ENCODE measurements at places on chromosomes 3 and 15.

- no peak overlapping the region for H3K27ac ChIP-seq
- no peaks in the 10 kb centered on the region for H3K36me3 ChIP-seq
Observed at GRCh38 chr3:116408473-116408872, 36.8 kb downstream of the LSAMP start.

- no peaks in the 10 kb centered on the region for H3K36me3 ChIP-seq
- no peak overlapping the region for H3K4me3 ChIP-seq
- no peak overlapping the region for H3K27ac ChIP-seq
- DNase-seq, result no peak
- no peaks in the 10 kb centered on the region for H3K27me3 ChIP-seq
Observed at GRCh38 chr15:90603893-90604292, 74.2 kb downstream of the CRTC3 start.

GRCh38 chr15:89346516-89347231 lies 12.1 kb upstream of the POLG start:
- peaks cover 9% of the 10 kb centered on the region for H3K27me3 ChIP-seq
- no peaks in the 10 kb centered on the region for H3K36me3 ChIP-seq
- no peak for DNase-seq
- no peak overlapping the region for H3K4me3 ChIP-seq
- H3K27ac ChIP-seq, result no peak overlapping the region

- peak overlapping the region; percentile 38 for H3K4me3 ChIP-seq
- peaks cover 7% of the 10 kb centered on the region for H3K27me3 ChIP-seq
- H3K36me3 ChIP-seq, result peaks cover 41% of the 10 kb centered on the region
- DNase-seq, result peak; percentile 84
Observed at GRCh38 chr15:28123408-28124023, 24.4 kb upstream of the OCA2 start.

DNA sequence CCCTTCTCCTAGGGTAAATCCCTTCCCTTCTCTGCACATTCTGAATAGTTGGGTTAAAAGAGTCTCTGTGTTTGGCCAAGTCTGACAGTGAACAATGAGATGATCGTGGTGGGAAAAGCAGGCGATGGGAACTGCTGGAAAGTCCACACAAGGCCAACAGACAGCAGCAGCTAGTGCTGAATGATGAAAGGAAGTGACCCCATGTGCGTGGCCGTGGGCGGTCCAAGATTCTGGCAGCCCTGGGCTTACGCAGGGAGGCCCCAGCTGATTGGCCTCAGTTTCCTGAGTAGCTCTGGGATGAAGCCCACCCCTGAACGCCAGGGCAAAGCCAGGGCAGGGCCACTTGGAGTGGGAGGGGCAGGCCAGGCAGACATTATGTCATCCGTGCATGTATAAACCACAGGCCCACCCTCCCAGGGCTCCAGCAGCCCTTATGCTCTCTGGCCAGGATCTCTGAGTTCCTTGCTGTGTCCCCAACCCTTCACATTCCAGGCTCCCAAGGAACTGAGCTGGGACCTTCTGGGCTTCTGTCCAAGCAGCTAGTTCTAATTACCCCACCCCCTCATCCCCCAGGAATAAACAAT lies 57.8 kb downstream of the CDC25A start:
- H3K4me1 ChIP-seq, result no peaks in the 10 kb centered on the region
- H3K4me3 ChIP-seq, result no peak overlapping the region
- no peaks in the 10 kb centered on the region for H3K36me3 ChIP-seq
- H3K27ac ChIP-seq, result no peak overlapping the region
- H3K27me3 ChIP-seq, result no peaks in the 10 kb centered on the region

DNA sequence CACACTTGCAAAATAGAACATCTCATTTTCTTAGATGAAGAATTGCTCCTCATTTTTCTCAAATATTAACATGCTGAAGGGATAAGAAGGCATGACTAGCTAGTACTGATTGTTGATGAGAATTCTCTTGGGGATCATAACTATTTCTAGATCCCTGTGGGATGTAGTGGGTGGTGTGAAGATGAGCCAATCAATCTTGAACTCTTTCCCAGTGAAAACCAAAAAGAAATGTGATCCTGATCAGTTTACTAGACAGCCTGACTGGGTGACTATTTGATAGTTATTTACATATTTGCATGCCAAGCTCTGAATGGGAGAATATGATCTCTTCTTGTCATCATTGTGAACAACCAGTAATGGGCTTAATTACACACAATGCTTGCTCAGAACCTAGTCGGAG lies 63.7 kb downstream of the ZIC1 start:
- H3K27me3 ChIP-seq, result no peaks in the 10 kb centered on the region
- DNase-seq, result no peak
- H3K4me1 ChIP-seq, result no peaks in the 10 kb centered on the region
- H3K4me3 ChIP-seq, result no peak overlapping the region
- H3K36me3 ChIP-seq, result no peaks in the 10 kb centered on the region

GRCh38 chr3:4643904-4644547 lies 150.9 kb downstream of the ITPR1 start:
- no peaks in the 10 kb centered on the region for H3K27me3 ChIP-seq
- H3K36me3 ChIP-seq, result peaks cover 29% of the 10 kb centered on the region
- no peak for DNase-seq
- no peak overlapping the region for H3K27ac ChIP-seq

GRCh38 chr15:60536314-60536713 lies 57.4 kb upstream of the ICE2 start:
- H3K4me1 ChIP-seq, result peaks cover 4% of the 10 kb centered on the region
- no peaks in the 10 kb centered on the region for H3K27me3 ChIP-seq
- no peak for DNase-seq
- no peak overlapping the region for H3K4me3 ChIP-seq
- H3K27ac ChIP-seq, result no peak overlapping the region
- no peaks in the 10 kb centered on the region for H3K36me3 ChIP-seq

GRCh38 chr3:171116365-171116764 lies 89.8 kb upstream of the SLC2A2 start:
- H3K36me3 ChIP-seq, result peaks cover 32% of the 10 kb centered on the region
- H3K4me1 ChIP-seq, result no peaks in the 10 kb centered on the region
- no peak overlapping the region for H3K27ac ChIP-seq
- H3K4me3 ChIP-seq, result no peak overlapping the region
- no peaks in the 10 kb centered on the region for H3K27me3 ChIP-seq

GRCh38 chr3:194046995-194047645 lies 88.8 kb upstream of the HES1 start:
- no peak for DNase-seq
- H3K27ac ChIP-seq, result peak overlapping the region; percentile 58
- H3K27me3 ChIP-seq, result peaks cover 5% of the 10 kb centered on the region
- no peaks in the 10 kb centered on the region for H3K36me3 ChIP-seq
- H3K4me1 ChIP-seq, result peaks cover 24% of the 10 kb centered on the region

DNA sequence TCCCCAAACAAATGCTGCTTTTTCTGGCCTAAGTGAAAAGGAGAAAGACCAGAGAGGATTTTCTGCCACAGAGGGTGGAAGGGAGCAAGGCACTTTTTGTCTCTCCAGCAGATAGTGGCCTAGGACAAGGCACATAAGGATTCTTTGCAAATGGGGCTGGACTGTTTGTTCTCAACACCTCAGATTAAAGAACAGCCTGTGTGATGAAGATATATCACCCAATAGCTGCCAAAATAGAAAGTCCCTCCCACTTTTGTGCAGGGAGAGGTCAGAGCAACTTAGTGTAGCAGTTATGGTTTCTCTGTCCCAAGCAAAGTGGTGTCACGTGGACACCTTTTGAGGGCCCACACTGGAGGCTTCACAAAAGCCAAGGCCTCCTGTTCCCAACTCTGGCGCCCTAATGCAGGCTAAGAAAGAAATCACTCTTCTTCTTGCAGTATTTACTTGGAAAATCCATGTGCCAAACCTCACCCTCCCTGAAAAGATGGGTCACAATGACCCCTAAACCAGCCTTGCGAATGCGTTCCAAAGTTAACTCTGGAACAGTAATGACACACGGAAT lies 84.9 kb downstream of the LRIG1 start:
- H3K36me3 ChIP-seq, result peaks cover 49% of the 10 kb centered on the region
- no peak for DNase-seq
- H3K27ac ChIP-seq, result no peak overlapping the region
- H3K4me1 ChIP-seq, result peaks cover 29% of the 10 kb centered on the region
- H3K4me3 ChIP-seq, result no peak overlapping the region

DNA sequence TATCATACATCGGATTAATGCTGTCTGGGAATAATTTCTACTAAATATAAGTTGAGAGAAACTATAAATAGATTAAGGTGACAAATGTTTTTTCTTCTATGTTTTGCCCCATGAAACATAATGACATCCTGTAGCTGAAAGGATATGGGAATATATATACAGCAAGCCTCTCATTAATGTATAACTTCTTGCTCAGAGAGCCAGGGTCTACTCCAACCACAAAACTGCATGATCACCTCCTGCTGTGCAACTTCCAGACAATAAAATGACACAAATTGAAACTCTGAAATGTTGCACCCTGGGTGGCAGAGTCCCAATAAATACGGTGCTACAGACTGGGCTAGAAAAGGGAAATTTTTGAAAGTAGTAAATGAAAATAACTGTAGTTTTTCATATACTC lies 571.9 kb upstream of the CBLB start:
- no peaks in the 10 kb centered on the region for H3K36me3 ChIP-seq
- H3K4me1 ChIP-seq, result no peaks in the 10 kb centered on the region
- no peak overlapping the region for H3K4me3 ChIP-seq
- H3K27me3 ChIP-seq, result no peaks in the 10 kb centered on the region
- DNase-seq, result no peak

GRCh38 chr3:58563386-58564035 lies 13.7 kb downstream of the FAM107A start:
- peaks cover 4% of the 10 kb centered on the region for H3K27me3 ChIP-seq
- H3K27ac ChIP-seq, result no peak overlapping the region
- DNase-seq, result no peak
- peak overlapping the region; percentile 51 for H3K4me3 ChIP-seq
